G401 (cell line): ENCODE measurements at places on chromosomes 11 and 22.

GRCh38 chr22:38414009-38414395 is 41.0 kb downstream of the KCNJ4 start:
- no peak for DNase-seq

GRCh38 chr11:20672575-20672974 is 3.2 kb downstream of the NELL1 start:
- peak; percentile 22 for DNase-seq

- DNase-seq = peak; percentile 94
Measured at GRCh38 chr11:34192481-34193401, 87.3 kb downstream of the NAT10 start.

DNA sequence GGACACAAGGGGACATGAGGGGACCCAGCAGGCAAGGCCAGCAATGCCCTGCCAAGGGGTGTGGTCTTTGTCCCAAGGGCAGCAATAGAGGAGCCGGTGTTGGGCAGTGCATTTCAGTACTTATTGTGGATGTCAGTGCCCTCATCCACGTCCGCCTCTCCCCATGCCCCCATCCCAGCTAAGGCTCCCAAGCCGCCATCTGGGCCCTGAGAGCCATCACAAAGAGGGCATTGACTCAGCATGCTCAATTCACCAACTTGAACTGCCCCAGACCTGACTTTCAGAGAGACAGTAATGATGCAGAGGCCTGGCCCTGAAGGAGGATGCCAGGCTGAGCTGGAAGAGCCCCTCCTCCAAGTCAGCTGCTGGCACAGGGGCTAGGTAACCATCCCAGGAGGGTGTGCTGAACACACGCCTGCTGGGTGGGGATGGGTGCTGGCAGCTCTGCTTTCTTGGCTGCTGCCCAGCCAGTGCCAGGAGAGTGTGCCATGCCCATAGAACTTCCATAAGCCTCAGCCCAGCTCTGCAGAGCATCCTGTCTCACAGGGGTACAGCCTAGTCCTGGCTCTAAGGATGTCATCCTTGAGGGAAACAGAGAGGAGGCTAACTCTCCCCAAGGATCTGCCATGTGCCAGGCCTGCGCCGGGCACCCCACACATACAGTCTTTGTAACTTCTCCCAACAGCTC is 46.5 kb downstream of the PDE2A start:
- no peak for DNase-seq

DNA sequence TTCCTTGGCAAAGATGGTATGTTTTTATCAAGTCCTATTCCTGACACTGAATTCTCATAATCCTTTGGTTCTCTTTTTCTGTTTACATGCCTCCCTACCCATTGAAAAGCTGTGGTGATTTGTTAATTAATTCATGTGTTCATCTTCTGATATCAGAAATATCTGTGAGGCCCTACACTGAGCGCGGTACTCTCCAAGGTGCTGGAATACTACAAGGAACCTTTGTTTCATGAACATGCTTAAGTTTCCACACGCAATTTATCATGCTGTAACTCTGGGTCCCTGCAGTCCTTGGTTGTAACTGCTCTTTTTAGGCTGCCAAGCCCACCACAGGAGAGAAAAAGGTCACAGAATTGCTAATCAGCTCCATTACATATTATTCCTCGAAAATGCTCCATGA is 331.8 kb downstream of the FAT3 start:
- DNase-seq = no peak

DNA sequence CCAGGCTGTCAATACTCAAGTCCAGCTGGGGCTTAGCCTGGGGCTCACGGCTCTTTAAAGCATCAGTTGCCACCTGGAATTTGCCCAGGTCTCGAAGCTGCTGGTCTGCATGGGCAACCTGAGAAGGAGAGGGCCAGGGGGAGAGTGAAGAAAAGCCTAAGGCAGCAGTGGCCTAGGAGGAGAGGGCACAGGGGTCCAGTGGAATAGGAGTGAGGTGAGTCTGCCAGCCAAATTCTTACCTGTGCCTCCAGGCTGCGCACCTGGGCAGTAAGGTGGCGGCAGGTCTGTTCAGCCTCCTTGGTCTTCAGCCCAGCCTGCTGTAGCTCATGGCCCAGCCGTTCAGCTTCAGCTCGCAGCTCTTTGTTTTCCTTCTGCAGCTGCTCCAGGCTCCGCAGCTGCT is 10.0 kb downstream of the IL18BP start:
- DNase-seq = no peak

- no peak for DNase-seq
Measured at GRCh38 chr22:38171927-38172831, 9.5 kb downstream of the PLA2G6 start.

DNA sequence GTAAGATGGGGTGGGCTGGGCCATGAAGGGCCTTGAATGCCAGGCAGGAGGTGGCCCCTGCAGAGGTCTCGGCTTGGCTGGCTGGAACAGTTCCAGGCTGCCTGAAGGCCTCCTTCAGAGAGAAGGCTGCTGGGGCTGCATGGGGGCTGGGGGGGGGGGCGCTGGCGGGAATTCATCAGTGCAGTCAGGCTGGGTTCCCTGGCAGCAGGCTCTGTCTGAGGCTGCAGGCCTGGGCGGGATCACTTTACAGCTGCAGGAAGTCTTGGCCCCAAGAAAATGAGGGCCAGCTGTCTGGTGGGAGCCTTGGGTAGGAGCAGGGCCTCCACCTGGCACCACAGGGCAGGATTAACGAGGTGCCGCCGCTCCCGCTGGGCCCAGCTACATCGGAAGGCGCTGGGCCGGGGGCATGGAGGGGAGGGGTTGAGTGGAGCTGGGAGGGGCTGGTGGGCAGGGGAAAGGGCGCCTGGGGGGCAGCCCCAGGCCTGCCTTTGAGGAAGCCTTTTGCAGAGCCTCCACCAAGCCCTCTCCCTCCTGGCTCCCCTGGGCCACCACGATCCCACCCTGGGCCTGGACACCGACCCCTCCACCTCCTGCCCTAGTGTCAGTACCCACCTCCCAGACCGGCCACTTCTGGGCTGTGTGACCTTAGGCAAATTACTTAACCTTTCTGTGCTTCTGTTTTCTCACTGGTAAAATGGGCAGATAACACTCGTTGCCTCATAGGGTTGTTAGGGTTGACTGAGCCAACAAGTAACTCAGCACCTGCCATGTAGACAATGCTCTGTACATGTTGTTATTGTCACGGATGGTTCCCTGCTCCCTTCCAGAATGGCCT is 31.0 kb upstream of the HMOX1 start:
- no peak for DNase-seq

- no peak for DNase-seq
Measured at GRCh38 chr22:35660291-35661127, 12.3 kb downstream of the APOL6 start.

DNA sequence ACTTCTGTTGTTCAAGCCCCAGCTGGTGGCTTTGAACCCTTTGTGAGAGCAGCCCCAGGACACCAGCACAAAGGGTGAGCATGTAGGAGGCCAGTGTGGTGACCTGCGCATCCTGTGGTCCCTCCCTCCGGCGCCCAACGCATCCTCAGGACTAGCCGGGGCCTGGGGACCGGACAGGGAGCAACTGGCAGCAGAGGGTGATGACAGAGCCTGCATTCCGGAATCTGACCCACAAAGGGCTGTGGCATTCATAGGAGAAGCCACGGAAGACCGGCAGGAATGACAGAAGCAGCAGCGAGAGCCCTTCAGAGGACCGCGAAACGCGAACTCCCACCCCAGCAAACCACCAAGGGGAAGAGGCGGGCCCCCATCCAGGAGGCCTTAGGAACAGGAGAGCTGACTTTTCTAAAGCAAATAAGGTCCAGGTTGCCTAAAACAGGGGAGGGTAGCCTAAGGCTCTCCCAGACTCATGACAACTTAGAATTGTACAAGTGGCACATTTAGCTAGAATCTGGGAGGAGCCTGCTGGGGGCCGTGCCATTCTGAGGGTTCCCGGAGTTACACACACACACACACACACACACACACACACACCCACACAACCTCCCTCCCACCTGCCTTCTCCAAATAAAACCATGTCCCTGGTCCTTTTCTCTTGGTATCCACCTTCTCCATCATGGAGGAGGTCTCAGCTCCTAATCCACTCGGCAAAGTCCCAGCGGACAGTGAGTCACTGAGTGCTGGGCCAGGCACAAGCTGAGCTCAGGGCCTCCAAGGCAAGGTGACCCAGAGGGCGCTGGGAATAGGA is 232.7 kb downstream of the CTTN start:
- DNase-seq = no peak

- no peak for DNase-seq
Measured at GRCh38 chr11:86978756-86979608, 23.8 kb upstream of the FZD4 start.

GRCh38 chr22:39264349-39265038 is 19.7 kb upstream of the PDGFB start:
- no peak for DNase-seq

DNA sequence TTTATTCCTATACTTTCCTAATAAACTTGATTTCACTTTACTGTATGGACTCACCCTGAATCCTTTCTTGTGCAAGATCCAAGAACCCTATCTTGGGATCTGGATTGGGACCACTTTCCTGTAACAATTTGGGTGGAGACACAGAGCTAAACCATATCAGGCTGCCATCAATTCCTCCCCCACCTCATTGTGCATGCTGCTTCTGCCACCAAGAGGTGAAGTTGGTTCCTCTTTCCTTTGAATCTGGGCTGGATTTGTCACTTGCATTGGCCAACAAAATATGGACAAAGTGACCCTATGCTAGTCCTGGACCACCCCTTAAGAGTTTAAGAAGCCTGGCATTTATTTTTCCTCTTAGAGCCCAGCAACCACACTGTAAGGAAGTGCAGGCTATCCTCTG is 39.4 kb upstream of the CEP295 start:
- DNase-seq = no peak

- DNase-seq = no peak
Measured at GRCh38 chr11:120527111-120527761, 15.7 kb downstream of the GRIK4 start.

DNA sequence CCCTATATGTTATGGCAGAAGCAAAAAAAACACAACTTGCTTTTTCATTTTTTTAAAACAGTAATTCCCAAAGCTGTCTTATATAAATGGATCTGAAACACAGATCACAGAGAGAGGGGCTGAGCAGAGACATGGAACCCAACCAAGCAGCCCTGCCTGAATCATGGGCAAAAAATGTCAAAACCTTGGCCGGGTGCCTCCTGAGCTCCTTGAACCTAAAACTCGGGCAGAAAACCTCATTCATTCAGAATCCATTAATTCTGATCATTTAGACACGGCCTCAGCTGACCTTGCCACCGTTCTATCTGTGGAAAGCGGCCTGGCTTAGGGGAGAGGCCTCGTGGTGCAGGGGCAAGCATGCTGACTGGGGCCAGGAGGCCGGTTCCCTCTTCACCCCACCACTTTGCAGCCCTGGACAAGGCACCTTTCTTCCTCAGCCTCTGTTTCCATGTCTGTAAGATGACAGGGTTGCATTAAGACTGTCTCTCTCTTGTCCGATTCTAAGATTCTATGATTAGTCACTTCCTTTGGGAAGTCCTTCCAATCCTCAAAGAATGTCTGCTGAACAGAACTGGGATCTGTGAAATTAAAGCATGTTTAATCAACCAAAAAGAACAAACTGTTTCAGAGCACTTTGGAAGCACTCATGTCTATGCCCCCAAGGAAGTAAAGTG is 26.0 kb downstream of the TENM4 start:
- DNase-seq = no peak

GRCh38 chr22:46330426-46330825 is 5.1 kb upstream of the TRMU start:
- no peak for DNase-seq

DNA sequence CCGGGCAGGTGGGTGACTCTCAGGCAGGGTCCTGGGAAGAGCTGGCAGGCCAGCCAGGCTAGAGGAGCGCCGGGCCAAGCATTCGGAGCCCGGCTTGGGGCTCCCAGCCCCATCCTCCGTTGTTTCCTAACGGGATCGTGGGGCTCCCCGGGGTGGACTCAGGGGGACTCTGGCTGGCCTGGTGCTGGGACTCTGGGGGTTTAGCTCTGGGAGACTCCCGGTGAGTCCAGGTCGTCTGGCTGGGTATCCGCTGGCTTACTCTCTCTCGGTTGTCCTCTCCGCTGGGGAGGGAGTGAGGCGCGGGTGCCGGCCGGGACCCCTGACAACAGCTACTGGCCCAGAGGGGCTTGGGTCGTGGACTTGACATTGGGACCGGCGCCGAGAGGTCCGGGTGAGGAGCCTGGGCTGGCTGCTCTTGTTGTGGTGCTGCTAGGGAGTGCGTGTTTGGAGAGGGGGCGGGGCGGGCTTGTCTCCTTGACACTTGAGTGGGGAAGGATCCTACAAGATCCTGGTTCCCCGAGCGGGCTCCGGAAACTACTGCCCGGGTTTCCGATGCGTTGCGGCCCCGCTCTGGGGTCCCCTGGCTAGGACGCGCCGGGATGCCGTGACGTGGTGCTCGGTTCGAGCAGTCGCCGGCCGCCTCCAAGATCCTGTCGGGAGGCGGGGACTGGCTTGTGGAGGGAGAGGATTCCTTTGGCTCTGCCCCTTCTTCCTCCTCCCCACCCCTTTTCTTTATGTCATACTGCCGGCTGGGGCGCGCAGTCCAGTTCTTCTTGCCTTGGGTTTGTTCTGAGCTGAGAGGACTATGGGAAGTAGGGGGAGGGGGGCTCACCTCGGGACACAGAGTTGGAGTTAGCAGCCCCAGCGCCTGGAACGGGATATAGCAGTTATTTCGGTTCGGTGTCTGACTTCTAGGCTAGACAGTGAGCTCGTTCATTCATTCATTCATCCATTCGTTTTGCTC is 585 bp downstream of the EMSY start:
- DNase-seq = peak; percentile 76

GRCh38 chr11:62705880-62706849 is 1.1 kb downstream of the BSCL2 start:
- DNase-seq = peak; percentile 95

GRCh38 chr11:83427501-83427900 is 141.3 kb upstream of the CCDC90B start:
- DNase-seq = no peak

DNA sequence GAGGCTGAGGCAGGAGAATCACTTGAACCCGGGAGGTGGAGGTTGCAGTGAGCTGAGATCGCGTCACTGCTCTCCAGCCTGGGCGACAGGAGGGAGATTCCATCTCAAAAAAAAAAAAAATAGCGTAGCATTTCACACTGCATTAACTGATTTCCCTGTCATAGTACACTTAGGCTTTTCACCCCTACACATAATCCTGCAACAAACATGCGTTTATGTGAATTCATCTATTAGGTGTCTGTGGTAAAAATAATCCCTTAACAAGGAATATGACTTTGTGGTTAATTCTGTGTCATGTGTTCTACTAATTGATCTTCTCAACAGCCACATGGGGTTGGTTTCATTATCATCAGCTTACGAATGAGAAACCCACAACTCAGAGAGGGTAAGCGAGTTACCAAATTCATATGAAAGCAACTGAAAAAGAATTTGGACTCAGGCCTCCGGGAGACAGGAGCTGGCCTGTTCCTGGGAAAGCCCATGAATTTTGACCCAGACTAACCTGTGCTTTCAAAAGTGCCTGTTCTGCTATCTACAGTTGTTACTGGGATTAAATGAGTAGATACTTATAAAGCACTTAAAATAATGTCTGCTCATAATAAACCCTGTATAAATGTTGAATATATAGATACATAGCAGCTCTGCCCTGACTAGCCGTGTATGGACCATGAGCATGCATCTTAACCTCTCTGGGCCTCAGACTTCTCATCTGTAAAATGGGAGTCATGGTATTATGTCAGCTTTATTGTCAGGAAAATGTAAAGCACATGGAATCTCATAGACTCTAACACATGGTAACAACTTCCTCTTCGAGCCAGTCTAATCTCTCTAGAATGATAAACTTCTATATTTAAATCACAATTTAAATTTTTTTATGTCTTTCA is 36.6 kb downstream of the KCNJ1 start:
- no peak for DNase-seq
